ENCODE measurements at places on chromosomes 5 and 9.

GRCh38 chr5:132480546-132480892 is 10.1 kb downstream of the IRF1 start:
- DNase-seq: no peak

DNA sequence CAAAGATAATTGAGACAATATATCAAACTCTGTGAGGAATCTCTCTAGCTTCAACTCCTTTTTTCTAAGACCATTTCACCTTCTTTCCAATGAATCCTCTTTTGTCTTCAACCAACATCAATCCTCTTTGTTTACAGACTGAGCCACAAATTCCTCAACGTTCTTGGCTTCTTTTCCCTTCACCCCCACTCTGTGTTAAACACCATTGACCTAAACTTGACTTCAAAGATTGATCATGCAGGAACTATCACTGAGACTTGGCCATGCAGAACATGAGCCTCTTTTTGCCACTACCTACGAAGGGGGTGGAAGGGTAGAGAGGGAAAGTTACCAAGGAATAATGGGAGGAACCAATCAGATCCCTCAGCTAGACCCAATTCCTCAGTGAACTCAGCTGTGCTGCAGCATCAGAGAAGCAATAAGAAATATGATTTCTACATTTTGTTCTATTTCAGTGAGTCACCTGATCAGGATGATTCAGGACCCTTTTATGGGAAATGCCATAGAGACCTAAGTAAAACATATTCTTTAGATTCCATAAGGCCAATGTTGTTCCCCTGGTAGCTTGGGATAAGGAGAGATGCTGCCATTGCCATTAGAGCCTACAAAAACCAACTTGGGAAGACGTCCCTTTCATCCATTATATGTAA is 187.7 kb upstream of the RGMB start:
- DNase-seq: no peak

DNA sequence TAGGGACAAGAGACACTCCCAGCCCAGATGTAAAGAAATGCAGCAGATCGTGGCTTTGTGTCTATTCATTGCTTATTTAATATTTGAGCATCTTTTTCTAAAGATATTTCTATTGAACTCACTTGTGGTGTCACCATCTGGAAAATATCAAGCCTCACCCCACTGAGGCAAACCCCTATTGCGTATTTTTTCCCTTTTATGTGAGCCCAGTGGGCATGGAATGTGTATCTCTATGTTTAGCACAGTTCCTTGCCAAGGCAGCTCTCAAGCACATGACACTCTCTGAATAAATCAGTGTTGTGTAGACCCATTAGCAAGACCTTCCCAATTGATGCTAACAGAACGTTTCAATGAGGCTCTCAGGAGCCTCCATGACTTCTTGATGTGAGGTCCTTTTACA is 81.6 kb downstream of the TMEM174 start:
- DNase-seq: no peak

GRCh38 chr5:128195316-128195715 is 111.8 kb downstream of the SLC12A2 start:
- DNase-seq: no peak

DNA sequence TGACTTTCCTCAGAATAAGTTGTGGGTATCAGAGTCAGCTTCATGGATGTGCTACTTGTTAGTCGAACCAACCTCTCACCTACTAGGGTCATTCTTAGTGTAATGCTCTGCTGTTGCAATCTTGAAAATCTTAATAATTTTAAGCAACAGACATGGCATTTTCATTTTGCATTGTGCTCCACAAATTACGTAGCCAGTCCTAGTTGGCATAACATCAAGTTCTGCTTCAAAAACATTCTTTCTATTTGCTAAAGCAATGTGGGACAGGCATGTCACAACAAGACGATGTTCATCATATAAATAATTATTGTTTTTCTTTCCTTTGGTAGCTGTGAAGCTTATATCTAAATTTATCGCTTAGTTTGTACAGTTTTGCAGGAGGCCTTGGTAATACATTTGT is 39.3 kb upstream of the CDH12 start:
- no peak for DNase-seq

GRCh38 chr5:152072091-152072490 is 147.4 kb upstream of the GLRA1 start:
- no peak for DNase-seq

DNA sequence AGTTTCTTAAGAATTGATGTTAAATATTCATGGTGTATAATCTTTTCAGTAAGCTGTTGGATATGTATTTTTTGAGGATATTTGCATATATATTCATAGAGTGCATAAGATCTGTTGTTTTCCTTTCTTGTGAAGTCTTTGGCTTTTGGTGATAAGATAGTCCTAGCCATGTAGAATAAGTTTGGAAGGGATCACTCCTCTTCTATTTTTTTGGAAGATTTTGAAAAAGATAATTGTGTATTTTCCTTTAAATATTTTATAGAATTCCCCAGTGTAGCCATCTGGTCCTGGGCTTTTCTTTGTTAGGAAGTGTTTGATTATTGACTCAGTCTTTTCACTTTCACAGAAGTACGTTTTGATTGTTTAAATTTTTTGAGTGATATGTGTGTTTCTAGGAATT is 318.8 kb upstream of the CDH10 start:
- no peak for DNase-seq

- peak; percentile 68 for DNase-seq
Measured at GRCh38 chr5:55037046-55037771, 13.2 kb downstream of the GZMK start.

GRCh38 chr5:142617416-142618129 is 68.3 kb downstream of the FGF1 start:
- peak; percentile 7 for DNase-seq
